ENCODE measurements at places on chromosomes 16 and 17.

- DNase-seq, result no peak
Observed at GRCh38 chr16:3971261-3971660, 90.7 kb upstream of the CREBBP start.

- no peak for DNase-seq
Observed at GRCh38 chr17:42342242-42343008, 45.8 kb downstream of the STAT3 start.

GRCh38 chr17:69093279-69093789, 32.6 kb upstream of the ABCA9 start:
- no peak for DNase-seq

- peak; percentile 64 for DNase-seq
Observed at GRCh38 chr17:7436556-7437368, 1.5 kb downstream of the TMEM102 start.

DNA sequence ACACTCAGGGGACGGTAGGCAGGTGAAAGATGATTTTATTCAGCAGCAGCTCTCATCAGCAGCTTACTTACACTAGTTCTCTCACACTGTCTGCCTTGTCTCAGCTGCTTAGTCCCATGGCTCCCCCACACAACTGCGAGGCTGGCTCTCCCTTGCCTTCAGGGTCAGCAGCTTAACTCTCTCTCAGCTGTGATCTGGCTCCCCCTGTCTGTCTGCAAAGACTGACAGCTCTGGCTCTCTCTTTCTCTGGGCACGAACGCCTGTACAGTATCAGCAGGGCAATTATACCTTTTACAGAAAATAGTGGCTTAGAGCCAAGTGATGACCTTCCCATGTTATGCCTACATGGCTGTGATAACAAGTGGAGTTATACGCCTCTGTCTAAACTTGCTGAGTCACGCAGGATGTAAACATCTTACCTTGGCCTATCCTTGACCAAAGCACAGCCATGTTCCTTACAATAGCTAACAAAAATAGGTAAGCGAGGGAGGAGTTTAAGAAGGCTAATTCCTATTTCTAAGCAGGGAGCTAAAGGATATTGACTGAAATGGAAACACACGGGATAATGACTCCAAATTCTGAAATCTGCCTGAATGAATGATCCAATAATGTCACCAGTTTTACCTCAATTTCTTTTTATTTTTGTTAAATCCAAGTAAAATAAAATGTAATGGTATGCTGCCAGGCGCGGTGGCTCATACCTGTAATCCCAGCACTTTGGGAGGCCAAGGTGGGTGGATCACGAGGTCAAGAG, 1.1 kb upstream of the NDUFAB1 start:
- no peak for DNase-seq

- DNase-seq, result no peak
Observed at GRCh38 chr16:69568676-69569075, 2.9 kb downstream of the NFAT5 start.

DNA sequence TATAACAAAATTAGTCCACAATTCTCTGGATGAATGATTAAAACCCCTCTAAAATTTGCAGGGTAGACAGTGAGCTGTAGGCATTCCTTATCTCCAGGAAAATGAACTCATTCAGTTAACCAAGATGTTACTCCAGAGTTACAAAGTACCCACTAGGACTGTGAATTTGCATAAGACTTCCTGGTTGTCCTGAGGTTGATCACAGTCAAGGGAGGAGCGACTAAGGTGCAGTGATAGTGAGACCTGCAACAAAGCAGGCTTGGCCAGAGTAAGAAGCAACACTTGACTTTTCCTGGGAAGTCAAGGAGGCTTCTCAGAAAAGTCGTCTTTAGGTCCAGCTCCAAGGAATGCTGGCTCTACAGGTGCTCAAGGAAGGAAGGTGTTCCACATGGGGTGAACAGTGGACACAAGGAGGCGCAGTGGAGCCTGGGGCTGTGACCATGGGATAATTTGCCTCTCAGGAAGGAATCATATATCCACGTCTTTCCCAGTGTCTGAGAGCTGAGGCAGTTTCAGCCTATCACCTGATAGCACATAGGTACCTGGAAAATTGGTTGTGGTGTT, 821.1 kb upstream of the EEF2KMT start:
- no peak for DNase-seq

GRCh38 chr16:21197112-21197511, 14.3 kb downstream of the ZP2 start:
- DNase-seq, result no peak

- no peak for DNase-seq
Observed at GRCh38 chr16:49108611-49109010, 173.0 kb downstream of the CBLN1 start.

GRCh38 chr16:56701534-56701933, 19.3 kb downstream of the MT1X start:
- DNase-seq, result no peak

GRCh38 chr17:80169784-80170500, at the start of gene CARD14:
CARD14 (plus strand) TSS chr17:80170030; CDS start chr17:80181439, 11,409 bp downstream.
- DNase-seq, result no peak

- no peak for DNase-seq
Observed at GRCh38 chr17:51604299-51605020, 344.1 kb downstream of the UTP18 start.

GRCh38 chr17:56830726-56831368, 2.9 kb downstream of the C17orf67 start:
- DNase-seq, result no peak

DNA sequence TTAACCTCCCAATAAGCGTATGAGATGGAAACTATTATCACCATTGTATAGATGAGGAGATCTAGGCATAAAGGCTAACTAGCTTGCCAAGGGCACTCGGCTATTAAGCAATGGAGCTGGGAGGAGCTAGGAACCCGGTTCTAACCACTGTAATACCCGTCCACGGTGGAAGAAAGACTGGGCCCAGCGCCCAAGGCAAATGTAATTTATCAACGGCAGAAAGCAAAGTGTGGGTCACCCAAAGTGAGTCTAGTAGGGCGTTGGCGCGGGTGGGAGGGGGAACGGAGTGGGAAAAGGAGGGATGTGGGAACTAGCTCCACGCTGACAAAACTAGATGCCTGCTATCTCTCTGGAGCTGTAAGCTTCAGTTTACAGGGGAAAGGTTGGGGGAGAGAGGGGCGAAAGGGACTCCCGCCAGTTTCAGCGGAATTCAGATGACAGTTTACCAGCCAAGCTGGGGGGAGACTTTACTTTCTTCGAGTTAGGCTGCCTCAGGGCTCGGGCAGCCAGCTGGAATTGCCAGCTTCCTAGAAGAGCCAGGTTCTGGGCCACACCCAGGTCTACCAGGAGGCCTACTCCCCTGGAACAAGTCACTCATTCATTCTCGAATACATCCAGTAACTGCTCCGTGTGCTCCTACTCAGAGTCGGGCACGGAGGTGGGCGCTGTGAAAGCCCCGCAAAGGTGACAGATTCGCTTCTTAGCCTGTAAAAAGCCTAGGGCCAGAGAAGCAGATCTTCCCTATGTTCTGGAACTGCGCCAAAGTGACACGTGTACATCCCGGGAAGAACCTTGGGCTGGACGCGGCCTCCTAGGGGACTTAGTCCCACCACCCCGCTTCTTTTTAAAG, 837 bp downstream of the LRRC59 start:
- DNase-seq, result no peak

DNA sequence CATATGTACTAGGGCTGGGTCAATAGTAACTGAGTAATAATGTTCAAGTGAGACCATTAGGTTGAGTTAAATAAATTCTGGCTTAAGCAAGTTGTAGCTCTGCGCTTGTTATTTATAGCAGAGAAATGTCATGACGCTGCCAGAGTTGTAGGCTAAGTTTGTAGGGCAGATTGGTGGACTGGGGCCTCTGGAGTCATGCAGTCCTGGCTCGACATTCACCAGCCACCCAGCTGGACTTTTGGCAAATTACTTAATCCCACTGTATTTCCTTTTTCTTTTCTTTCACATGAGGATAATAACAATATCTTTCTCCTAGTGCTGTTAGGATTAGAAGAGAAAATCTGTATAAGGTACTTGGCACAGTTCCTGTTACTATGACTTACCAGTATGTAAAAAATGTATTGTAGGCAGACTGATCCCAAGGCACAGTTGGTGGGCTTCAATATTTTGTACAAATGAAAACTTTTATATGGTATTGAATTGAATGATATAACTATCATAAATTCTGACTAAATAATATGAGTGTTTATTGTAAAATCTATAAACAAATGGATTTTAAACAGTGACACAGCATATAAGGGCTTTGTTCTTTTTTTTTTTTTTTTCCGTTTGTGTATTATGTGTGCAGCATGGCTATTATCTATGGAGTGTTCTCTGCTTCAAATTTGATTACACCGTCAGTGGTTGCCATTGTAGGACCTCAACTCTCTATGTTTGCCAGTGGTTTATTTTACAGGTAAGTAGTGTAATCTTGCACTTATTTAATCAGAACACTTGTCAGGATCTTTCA, 2.6 kb downstream of the MFSD11 start:
- DNase-seq, result no peak

DNA sequence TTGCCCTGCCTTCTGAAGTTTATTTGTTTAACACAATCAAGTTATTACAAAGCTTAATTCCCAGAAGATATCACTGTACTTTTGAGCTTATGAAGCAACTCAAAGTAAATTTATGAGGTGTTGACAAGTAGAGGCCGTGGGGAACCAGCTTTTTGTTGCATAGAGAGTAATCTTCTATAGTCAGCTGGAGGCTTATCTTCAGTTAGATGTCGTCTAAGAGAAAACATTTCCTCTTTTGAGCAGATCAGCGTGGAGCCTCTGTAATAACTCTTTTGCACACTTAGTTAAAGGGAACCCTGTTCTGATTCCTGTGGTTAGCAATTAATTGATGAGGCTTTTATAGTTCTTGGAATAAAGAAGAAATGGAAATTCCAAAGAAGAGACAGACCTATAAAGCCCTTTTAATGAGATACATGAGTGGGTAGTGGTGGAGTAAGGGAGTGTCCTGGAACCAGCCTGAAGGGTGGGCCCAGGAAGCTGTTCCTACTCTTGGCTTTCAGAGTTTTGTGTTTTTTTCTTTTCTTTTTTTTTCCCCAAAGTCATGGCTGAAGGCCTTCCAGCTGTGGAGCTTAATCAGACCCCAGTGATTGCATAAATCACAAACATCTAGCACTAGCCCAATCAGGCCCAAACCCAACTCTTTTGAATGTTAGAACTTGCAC, 28.9 kb upstream of the MAP3K14 start:
- no peak for DNase-seq

DNA sequence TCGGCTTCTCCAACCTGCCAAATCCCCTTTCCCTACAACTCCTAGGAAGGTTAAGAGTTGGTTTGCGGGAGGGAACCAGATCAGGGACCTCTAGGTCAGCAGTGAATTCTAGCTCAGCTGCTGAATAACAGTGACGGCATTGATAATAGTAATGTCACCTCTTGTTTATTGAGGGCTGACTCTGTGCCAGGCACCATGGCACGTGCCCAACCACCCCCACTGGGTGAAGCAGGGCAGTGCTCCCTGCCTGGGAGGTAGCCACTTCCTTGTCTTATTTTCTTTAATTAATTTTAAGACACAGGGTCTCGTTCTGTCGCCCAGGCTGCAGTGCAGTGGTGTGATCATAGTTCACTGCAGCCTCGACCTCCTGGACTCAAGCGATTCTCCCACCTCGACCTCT, 5.5 kb upstream of the PPL start:
- no peak for DNase-seq

- no peak for DNase-seq
Observed at GRCh38 chr16:54286366-54287130, at the start of gene IRX3. IRX3 (minus strand) TSS chr16:54286787; CDS start chr16:54286050, 737 bp downstream.

DNA sequence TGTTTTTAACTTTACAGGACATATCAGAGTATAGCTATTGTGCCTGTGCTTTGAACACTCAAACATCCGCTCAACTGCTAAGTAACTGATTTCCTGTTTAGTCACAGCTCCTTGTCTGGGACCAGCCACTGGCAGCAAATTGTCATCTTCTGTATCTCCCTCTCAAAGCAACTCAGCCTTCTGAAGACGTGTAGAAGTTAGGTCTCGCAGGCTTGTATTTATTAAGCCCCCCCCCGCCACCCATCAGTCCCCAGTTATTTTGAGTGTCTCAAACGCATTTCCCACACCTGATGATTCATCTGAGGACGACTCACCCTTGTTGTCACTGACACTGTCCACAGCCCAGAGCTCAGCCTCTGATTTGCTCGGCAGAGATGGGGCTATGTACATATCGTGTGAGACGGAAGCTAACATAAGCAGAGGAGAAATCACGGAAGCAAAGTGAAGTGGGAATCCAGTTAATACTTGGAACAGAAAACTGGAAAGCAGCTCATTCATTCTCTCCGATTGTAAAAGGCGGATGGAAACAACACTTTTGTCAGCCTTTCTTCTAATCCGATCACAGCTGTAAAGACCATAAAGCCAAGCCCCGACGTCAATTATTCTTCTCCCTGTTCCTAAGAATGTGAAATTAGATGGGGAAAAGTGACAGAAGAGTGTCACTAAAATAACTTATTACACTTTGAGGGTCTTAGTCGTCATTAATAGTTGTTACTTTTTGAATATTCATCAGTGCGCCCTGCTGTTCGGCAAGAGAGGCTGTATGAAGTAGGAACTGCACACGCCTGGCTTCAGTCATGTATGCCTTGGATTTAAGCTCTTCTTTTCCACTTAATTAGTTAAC, 64.2 kb downstream of the PITPNC1 start:
- DNase-seq, result peak; percentile 59

- no peak for DNase-seq
Observed at GRCh38 chr16:22282254-22282892, 14.8 kb upstream of the POLR3E start.

GRCh38 chr16:50621452-50621792, 59.7 kb downstream of the SNX20 start:
- DNase-seq, result no peak

GRCh38 chr17:78001182-78001581, 42.7 kb downstream of the TNRC6C start:
- no peak for DNase-seq

- peak; percentile 45 for DNase-seq
Observed at GRCh38 chr16:89722392-89723278, 1.3 kb downstream of the ZNF276 start.

- DNase-seq, result no peak
Observed at GRCh38 chr16:5575646-5576245, 478.2 kb upstream of the EEF2KMT start.

DNA sequence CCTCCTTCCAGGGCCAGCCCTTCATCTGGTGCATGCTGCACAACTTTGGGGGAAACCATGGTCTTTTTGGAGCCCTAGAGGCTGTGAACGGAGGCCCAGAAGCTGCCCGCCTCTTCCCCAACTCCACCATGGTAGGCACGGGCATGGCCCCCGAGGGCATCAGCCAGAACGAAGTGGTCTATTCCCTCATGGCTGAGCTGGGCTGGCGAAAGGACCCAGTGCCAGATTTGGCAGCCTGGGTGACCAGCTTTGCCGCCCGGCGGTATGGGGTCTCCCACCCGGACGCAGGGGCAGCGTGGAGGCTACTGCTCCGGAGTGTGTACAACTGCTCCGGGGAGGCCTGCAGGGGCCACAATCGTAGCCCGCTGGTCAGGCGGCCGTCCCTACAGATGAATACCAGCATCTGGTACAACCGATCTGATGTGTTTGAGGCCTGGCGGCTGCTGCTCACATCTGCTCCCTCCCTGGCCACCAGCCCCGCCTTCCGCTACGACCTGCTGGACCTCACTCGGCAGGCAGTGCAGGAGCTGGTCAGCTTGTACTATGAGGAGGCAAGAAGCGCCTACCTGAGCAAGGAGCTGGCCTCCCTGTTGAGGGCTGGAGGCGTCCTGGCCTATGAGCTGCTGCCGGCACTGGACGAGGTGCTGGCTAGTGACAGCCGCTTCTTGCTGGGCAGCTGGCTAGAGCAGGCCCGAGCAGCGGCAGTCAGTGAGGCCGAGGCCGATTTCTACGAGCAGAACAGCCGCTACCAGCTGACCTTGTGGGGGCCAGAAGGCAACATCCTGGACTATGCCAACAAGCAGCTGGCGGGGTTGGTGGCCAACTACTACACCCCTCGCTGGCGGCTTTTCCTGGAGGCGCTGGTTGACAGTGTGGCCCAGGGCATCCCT, 7.4 kb downstream of the NAGLU start:
- no peak for DNase-seq

Measured in stimulated activated CD8-positive, alpha-beta memory T cell treated with anti-CD3 and anti-CD28 coated beads, Interleukin-4, amount 100 ng/mL, for 1 hour (primary cell).